Inflammatory macrophage treated with lipopolysaccharide for 4 hours (primary cell): ENCODE measurements at places on chromosomes 1 and 21.

DNA sequence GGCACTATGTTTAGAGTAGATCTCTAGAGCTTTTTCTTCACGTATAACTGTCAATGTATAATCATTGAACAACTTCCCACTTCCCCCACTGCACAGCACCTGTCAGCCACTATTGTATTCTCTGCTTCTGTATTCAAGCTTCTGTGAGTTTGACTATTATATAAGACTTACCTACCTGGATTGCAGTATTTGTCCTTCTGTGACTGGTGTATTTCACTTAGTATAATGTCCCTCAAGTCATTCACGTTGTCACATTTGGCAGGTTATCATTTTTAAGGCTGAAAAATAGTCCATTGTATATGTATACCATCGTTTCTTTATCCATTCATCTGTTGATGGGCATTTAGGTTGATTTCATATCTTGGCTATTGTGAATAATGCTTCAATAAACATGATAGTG, 969.5 kb upstream of the B3GALT2 start:
- DNase-seq = no peak

DNA sequence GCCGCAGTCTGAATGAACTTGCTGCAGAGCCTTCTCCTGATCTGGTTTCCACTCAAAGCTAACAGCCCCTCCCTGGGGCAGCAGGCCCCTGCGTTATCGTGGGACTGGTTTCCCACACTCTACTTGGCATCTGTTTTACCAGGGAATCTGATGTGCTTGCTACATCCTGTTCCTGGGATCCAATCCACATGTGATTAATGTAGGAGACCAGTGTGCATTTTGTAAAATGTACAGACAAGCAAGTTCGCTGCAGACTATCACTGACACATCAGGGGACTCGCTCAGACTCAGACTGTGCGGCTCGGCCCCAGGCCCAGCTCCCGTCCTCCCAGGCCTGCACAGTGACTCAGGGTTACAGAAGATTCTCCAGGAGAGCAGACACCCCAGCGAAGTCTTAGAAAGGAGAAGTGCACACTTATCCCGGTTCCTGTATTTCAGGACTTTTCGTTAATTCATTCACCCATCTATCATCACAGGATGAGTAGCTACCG, 340.1 kb downstream of the MATN1 start:
- no peak for DNase-seq

GRCh38 chr1:225500624-225501192, 72.9 kb upstream of the LBR start:
- no peak for DNase-seq

DNA sequence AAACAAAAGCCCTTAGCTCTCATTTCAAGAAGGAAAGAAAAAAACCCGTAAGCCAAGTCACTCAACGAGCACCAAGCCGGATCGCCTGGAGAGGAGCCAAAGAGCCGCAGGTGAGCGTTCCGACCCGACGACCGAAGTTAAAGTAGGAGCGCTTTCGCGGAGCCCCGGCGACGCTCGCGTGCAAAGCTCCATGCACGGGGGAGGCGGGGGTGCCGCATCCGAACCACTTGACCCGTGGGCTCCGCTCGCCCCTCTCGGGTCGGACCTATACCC, 382 bp downstream of the GPBP1L1 start:
- peak; percentile 31 for DNase-seq

GRCh38 chr1:180907313-180908055, 5.2 kb upstream of the KIAA1614 start:
- DNase-seq = no peak

GRCh38 chr1:15212216-15212953, 34.6 kb upstream of the FHAD1 start:
- no peak for DNase-seq
